ENCODE measurements at places on chromosomes 11 and 22. TPM values are rescaled to one million over a fixed set of nuclear protein-coding genes. Genes with fewer than 3 reads are reported as not detected.

Gene SYT7
- 7.4 TPM for total RNA-seq

Gene FOLR1
- not detected for total RNA-seq

Gene OR10W1
- not detected for total RNA-seq

Gene TRIM29
- 1.1 TPM for total RNA-seq

Gene SCN4B
- not detected for total RNA-seq

Gene CCDC188
- total RNA-seq, result 0.37 TPM

Gene CASP4
- total RNA-seq, result 118 TPM

Gene IFITM10
- 0.73 TPM for total RNA-seq

Gene SERGEF
- total RNA-seq, result 18.0 TPM

Gene LRRC4C
- not detected for total RNA-seq

Gene C11orf42
- not detected for total RNA-seq

Gene PRG3
- not detected for total RNA-seq

Gene COMT
- 136 TPM for total RNA-seq

Gene SNX32
- total RNA-seq, result 1.2 TPM

Gene GPHA2
- not detected for total RNA-seq

Gene TMEM179B
- 38.9 TPM for total RNA-seq

Gene KLHL35
- 1.4 TPM for total RNA-seq

Gene RASSF10
- total RNA-seq, result not detected

Gene MFRP
- total RNA-seq, result not detected

Gene MAJIN
- not detected for total RNA-seq

Gene BARX2
- total RNA-seq, result not detected

Gene KRTAP5-11
- total RNA-seq, result not detected

Gene GRAP2
- total RNA-seq, result not detected

Gene POLDIP3
- 23.9 TPM for total RNA-seq

Data from subcutaneous preadipocyte (primary cell).